Peyer's patch (tissue), 4 donors: ENCODE measurements at places on chromosomes 12 and 14. TPM values are rescaled to one million over a fixed set of nuclear protein-coding genes. Genes with fewer than 3 reads are reported as not detected.

The KRT75 gene
- total RNA-seq = not detected

The SPX gene
- total RNA-seq = not detected

The TMEM132C gene
- total RNA-seq = 5.0 TPM

The TAS2R50 gene
- total RNA-seq = 1.9 TPM

The KRT73 gene
- total RNA-seq = not detected

The FGF6 gene
- not detected for total RNA-seq

The ANO2 gene
- 0.53 TPM for total RNA-seq

The SCNN1A gene
- 134 TPM for total RNA-seq

The CLMN gene
- total RNA-seq = 18.7 TPM

The KLRK1 gene
- total RNA-seq = 5.3 TPM

The CCDC77 gene
- total RNA-seq = 76.7 TPM

The OR4K14 gene
- not detected for total RNA-seq

- DNase-seq = no peak
Measured at GRCh38 chr14:81991998-81992397, 458.3 kb upstream of the SEL1L start.

DNA sequence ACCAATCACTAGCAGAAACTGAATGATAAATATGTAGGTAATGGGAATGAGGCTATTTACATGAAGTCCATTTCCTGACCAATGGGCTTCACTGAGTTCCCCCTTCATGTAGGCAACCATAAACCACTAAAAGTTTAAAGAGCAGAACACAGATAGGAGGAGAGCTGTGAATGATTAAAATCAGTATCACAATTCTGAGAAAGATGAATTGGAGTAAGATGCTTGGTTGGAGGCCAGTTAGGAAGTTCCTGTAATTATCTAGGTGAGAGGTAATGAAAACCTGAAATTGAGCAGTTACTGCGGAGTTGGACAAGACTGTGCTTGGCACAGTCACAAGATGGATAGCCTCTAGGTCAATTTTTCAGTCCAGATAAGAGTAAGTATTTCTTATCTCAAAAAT is 56.6 kb downstream of the GALNT4 start:
- no peak for DNase-seq

- DNase-seq = no peak
Measured at GRCh38 chr12:116165036-116165425, 112.5 kb downstream of the MED13L start.

DNA sequence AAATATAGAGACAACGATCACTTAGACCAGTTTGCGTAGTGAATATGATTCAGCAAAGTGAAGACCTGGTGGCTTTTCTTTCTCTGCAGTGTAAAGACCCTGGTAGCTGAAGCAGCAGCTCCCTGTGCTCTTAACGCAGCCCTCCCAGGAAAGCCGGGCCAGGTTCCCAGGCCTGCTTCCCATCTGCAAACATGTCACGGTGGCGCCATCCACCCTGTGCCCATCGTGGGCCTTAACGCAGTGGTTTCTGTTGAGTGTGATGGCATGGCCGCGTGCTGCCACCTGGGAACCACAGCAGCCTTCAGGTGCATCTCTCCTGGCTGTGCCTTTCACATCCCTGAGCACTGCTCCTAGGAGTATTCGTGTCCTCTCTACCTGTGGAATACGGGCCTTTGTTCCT is 71.5 kb downstream of the WDR20 start:
- no peak for DNase-seq

GRCh38 chr12:131642101-131642540 is 68.8 kb upstream of the SFSWAP start:
- DNase-seq = no peak

GRCh38 chr12:113070117-113070906 is 13.8 kb downstream of the DTX1 start:
- peak; percentile 86 for DNase-seq

- no peak for DNase-seq
Measured at GRCh38 chr14:39232554-39233415, 930 bp upstream of the MIA2 start.

- DNase-seq = peak; percentile 77
Measured at GRCh38 chr14:97709552-97709951, 912.4 kb downstream of the VRK1 start.

GRCh38 chr12:5210923-5211290 is 167.2 kb downstream of the KCNA5 start:
- no peak for DNase-seq

DNA sequence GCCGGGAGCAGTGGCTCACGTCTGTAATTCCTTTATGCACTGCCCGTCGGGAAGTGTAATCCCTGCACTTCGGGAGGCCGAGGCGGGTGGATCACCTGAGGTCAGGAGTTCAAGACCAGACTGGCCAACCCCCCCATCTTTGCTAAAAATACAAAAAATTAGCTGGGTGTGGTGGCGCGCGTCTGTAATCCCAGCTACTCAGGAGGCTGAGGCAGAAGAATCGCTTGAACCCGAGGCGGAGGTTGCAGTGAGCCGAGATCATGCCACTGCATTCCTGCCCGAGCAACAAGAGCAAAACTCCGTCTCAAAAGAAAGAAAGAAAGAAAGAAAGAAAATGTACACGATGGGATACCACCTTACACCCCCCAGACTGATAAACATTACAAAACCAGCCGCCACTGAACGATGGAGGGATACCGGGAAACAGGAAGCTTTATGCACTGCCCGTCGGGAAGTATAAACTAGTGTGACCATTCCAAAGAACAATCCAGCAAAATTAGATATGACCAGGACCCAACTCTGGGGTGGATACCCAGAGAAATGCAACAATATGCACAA is 1.1 kb downstream of the ABCD4 start:
- no peak for DNase-seq

DNA sequence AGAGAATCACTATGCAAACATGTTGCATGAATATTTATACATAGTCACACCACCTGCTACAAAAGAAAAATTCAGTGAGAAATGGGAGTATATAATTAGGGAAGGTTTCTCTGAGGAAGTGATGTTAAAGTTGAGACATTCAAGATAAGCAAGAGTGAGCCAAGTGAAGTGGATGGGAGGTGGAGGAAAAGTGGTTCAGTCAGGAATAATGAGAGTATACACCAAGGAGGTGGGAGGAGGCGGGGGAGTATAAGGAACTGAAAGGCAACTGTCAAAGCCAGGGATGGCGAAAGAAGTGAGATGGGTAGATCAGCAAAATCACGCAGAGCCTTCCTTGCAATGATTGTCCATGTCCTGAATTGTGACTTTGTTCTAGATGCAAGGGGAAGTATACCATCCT is 33.7 kb downstream of the PRKD1 start:
- no peak for DNase-seq

GRCh38 chr14:99896361-99896760 is 103.1 kb downstream of the EML1 start:
- no peak for DNase-seq

DNA sequence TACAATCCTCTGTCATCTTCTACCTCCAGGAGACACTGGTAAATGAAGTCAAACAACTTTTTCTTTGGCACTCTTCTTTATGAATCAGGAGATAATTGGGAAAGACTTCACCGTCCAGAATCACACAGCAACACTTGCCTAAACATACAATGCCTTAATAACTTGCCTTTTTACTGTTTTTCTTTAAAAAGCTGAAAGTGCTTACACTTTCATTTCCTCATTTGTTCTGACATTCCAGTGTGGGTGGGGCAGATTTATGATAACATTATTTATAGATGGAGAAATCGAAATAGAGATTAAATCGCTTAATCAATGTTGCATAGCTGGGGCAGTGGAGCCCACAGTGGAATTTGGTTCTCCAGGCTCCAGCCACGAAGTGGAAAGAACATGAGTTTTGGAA is 2.8 kb upstream of the FRS2 start:
- DNase-seq = no peak

DNA sequence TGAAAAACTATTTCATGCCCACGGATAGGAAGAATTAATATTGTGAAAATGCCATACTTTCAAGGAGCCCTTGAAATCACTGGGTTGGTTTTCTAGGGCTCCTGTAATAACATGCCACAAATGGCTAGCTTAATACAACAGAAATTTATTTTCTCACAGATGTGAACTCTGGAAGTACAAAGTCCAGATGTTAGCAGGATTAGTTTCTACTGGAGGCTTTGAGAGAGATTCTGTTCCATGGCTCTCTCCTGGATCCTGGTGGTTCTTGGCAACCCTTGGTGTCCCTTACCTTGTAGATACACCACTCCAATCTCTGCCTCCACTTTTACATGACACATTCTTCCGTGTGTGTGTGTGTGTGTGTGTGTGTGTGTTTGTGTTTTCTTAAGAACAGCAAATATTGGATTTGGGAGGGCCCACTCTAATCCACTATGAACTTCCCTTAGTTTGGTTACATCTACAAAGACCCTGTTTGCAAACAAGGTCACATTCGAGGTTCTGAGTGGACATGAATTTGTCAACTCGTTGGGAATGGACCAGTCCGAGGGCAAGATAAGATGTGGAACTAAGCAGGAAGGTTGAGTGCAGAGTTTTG is 381.1 kb downstream of the IPO8 start:
- DNase-seq = no peak

DNA sequence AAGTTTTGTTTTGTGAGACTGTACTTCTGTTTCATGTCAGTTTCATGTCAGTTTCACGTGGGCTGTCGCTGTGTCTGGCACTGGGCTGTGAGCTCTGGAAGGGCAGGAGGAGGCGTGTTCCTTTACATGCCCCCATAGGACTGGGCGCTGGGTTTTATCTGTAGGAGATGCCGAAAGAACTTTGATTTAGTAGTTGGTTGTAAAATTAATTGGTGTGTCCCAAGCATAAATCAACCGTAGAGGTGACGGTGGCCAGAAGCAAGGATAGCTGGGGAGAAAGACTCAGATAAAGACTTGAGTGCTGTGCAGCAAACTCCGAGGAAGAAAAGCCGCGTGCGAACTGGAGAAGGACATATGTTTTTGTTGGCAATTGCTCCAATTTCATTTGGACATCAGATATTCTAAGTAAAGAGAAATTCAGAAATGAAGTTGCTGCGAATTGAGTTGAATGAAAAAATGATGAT is 182.5 kb downstream of the VRK1 start:
- no peak for DNase-seq

DNA sequence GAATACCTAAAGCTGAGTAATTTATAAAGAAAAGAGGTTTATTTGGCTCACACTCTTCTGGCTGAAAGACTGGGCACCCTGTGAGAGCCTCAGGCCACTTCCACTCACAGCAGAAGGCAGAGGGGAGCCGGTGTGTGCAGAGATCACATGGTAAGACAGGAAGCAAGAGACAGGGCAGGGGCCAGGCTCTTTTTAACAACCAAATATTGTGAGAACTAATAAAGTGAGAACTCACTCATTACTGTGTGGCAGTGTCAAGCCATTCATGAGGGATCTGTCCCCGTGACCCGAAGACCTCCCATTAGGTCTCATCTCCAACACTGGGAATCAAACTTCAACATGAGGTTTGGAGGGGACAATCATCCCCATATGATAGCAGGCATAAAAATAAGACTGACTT is 180.8 kb upstream of the DIO3 start:
- no peak for DNase-seq

DNA sequence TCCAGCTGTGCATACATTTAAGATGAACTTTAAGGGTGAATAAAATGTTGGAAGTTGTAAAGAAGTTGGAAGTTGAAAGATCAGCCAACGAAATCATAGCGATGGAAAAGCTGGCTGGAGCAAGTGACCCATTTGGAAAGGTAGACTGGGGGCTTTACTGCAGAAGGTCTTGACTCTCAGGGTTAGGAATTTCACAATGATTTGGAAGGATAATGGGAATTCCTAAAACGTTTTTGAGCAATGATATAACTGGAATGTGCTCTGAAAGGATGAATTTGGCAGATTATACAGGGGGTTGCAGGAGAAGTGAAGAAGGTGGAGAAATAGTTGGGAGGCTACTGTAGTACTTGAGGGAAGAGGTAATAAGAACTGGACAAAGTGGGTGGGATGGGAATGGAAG is 27.4 kb downstream of the EMP1 start:
- DNase-seq = no peak

DNA sequence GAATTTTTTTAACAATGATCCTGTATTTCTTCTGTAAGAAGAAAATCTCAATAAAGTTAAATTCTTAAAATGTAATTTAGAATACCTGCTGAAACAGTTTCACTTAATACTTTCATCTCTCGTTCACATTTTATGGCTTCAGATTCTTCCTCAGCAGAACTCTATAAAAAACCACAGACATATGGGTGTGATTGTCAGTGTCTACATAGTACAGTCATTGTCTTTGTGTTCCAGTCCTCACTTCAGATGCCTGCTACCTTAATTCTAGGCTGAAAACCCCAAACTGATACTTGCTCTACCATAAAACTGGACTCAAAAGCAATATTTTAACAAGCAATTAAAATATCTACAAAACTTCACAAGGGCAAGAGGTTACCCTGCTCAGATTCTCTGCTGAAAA is 71.8 kb downstream of the DNAI7 start:
- no peak for DNase-seq

DNA sequence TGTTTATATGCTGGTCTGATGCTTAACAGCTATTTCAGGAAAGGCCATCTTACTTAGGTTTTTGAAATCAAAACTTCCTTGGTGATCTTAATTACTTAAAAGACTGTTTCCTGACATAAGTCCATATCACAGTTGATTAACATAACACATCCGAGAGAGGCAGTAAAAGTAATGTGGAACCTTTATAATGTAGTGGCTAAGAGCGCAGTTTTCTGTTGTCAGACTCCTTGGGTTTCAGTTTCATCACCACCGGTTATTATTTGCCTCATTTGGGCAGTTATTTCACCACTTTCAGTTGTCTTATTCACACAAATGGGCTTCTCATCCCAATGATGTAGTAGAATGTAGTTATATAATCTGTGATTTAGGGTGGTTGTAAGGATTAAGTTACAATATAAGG is 30.9 kb downstream of the TBC1D15 start:
- DNase-seq = no peak

DNA sequence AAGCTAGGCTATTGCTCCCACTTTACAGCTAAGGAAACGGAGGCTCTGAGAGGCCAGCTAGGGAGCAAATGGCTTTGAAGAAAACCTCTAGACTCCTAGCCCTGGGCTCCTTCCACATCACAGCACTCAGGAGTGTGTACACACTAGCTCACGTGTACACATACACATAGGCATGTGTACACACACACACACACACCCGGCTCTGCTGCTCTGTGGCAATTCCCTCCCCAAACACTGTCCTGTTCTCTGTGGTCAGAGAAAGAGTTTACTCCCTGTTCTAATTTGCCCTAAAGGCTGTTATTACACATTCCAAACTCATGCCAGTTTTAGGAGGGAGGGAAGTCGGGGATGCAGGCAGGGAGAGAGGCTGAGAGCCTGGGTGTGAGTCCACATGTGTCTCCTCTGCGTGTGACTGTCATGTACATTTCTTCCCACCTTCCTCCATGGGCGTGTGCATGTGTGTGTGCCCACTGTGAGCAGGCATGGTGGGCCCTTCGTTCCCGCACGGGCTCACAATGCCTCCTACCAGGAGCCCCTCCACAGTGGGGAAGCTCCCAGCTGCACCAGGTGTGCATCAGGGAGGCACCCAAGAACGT is 14.2 kb downstream of the TRPV4 start:
- no peak for DNase-seq

GRCh38 chr14:104112113-104112505 is 26.3 kb upstream of the KIF26A start:
- DNase-seq = no peak

- DNase-seq = peak; percentile 80
Measured at GRCh38 chr12:106753526-106753925, 21.0 kb upstream of the RIC8B start.
